ENCODE measurements at places on chromosomes 7 and 10.

- no peak for DNase-seq
These were observed 130.8 kb downstream of the CALN1 start for GRCh38 chr7:72281308-72281707.

GRCh38 chr7:98753989-98754479 is 115.8 kb downstream of the TMEM130 start:
- no peak for DNase-seq

GRCh38 chr7:151999424-152000090 is 25.9 kb upstream of the GALNT11 start:
- DNase-seq: no peak

DNA sequence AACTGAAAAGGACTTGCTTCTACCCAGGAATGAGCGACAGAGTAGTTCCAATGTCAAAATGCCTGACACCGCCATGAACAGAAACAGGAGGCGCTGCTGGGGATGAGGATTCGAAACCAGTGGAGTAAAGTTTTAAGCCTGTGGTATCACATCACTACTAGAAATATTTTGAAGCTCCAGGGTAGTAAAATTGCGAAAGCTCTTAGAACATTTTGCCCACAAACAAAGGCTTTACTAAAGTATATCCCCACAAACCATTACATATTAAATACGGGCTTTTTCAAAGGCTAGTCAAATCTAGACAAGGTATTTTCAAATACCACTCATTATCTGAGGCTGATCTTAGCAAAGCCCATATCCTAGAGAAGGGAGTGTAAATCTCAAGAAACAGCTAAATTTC is 2.4 kb downstream of the PRDX3 start:
- DNase-seq: no peak

- no peak for DNase-seq
These were observed 18.7 kb upstream of the NUB1 start for GRCh38 chr7:151322906-151323305.

Data from femur (tissue), 1 donor.